ENCODE measurements at places on chromosomes 12 and 14. TPM values are rescaled to one million over a fixed set of nuclear protein-coding genes. Genes with fewer than 3 reads are reported as not detected.

GRCh38 chr12:132761921-132762583 lies 420 bp upstream of the ANKLE2 start:
- H3K36me3 ChIP-seq = peaks cover 13% of the 10 kb centered on the region
- peak overlapping the region; percentile 57 for H3K27ac ChIP-seq
- peak; percentile 74 for DNase-seq

DNA sequence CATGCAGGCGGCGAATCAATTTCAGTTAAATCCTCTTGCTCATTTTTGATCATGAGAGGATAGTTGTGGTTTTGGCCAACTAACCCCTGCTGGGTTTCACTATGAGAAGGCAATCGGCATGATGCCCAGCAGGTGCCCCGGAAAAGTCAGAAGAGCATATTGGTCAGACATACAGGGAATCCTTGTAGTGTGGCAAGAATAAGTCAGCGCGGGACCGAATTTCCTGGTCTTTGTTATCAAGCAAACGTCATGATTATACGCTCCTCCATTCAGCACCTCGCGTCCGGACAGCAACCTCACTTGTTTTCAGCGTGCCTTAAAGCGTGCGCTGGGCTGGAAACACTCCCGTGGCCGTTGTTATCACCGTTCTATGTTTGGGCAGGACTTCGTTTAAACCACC lies 1.8 kb downstream of the TBC1D30 start:
- DNase-seq = peak; percentile 79
- peaks cover 14% of the 10 kb centered on the region for H3K4me1 ChIP-seq
- H3K36me3 ChIP-seq = peaks cover 8% of the 10 kb centered on the region
- no peak overlapping the region for H3K27ac ChIP-seq
- H3K27me3 ChIP-seq = peaks cover 77% of the 10 kb centered on the region

DNA sequence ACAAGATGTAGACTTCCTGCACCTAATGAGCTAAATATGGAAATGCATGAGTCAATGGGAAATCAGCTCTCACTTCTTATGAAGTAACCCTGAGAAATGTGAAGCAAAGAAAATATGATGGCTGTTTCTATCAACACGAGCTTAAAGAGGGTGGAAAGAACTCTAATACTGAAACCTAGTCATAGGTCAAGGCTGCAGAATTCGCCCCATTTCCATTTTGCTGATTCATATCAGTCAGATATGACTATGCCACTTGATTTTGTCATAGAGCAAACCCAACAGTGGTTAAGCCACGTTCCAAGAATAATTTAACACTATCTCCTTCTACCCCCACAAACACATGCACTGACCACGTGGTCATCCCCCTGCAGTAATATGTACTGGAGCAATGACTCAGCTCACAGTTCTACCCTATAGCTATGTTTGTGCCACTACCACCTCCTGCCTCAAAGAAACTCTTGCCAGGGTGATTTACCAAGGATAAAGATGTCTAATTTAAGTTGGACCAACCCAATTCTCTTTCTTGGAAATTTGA lies 157.5 kb downstream of the TMTC3 start:
- no peak overlapping the region for H3K4me3 ChIP-seq
- no peaks in the 10 kb centered on the region for H3K36me3 ChIP-seq
- H3K27me3 ChIP-seq = no peaks in the 10 kb centered on the region
- H3K27ac ChIP-seq = no peak overlapping the region
- DNase-seq = no peak

Gene SAMD4A
- total RNA-seq = 5.2 TPM

GRCh38 chr12:131028587-131029338 lies 75.1 kb downstream of the ADGRD1 start:
- no peaks in the 10 kb centered on the region for H3K4me1 ChIP-seq
- no peaks in the 10 kb centered on the region for H3K27me3 ChIP-seq
- H3K4me3 ChIP-seq = no peak overlapping the region
- no peak overlapping the region for H3K27ac ChIP-seq
- H3K36me3 ChIP-seq = no peaks in the 10 kb centered on the region

Gene NRXN3
- 2.9 TPM for total RNA-seq

GRCh38 chr12:46402451-46402850 lies 29.9 kb upstream of the SLC38A2 start:
- H3K27me3 ChIP-seq = peaks cover 12% of the 10 kb centered on the region
- peaks cover 41% of the 10 kb centered on the region for H3K4me1 ChIP-seq
- no peak overlapping the region for H3K27ac ChIP-seq
- no peak for DNase-seq
- H3K4me3 ChIP-seq = no peak overlapping the region

- no peaks in the 10 kb centered on the region for H3K36me3 ChIP-seq
- no peaks in the 10 kb centered on the region for H3K4me1 ChIP-seq
- no peak overlapping the region for H3K4me3 ChIP-seq
- no peaks in the 10 kb centered on the region for H3K27me3 ChIP-seq
- H3K27ac ChIP-seq = no peak overlapping the region
- no peak for DNase-seq
Observed at GRCh38 chr12:89469361-89469760, 55.2 kb downstream of the GALNT4 start.

Gene DYNLL1
- 470 TPM for total RNA-seq

GRCh38 chr12:110741341-110742095 lies 1.2 kb downstream of the PPP1CC start:
- no peaks in the 10 kb centered on the region for H3K27me3 ChIP-seq
- no peak for DNase-seq
- peak overlapping the region; percentile 99 for H3K4me3 ChIP-seq

DNA sequence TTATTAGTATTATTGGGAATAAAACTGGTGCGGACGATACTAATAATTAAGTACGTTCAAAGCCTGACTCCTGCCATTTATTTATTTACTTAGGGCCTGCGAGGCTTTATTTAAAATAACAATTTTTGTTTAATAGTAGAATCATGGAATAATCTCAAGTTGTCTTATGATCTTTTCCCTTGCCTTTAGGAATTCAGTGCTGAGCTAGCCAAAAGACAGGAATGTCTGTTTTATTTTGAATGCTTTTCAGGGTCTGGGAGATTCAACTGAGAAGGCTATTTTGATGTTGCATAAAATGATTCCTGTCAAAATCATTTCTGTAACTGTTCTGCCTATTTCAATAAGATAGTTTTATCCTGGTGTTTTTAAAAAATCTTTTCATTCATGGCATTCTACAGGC lies 489.8 kb downstream of the EGLN3 start:
- H3K27ac ChIP-seq = no peak overlapping the region
- peaks cover 25% of the 10 kb centered on the region for H3K4me1 ChIP-seq
- no peak for DNase-seq

DNA sequence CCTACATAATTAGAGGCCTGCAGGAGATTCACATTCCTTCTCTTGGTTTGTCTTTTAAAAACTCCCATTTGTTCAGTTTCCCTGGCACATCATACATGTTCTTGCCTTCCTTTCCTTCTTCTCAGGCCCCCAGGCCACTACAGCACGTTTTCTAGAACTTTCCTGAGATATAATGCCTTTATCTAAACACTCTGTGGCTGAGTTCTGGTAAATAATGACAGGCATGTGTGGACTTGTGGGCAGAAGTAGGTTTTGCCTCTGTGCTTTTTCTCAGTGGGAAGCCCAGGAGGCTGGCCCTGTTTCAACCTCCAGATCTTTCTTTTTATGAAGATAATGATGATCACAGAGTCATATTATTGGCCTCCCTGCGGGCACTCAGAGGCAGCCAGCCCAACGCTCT lies 117.2 kb downstream of the TMX1 start:
- no peaks in the 10 kb centered on the region for H3K36me3 ChIP-seq
- H3K27ac ChIP-seq = no peak overlapping the region
- DNase-seq = no peak
- H3K27me3 ChIP-seq = no peaks in the 10 kb centered on the region
- 0 out of 2 replicates have a peak, but pooled peaks cover 3% of the 10 kb centered on the region for H3K4me1 ChIP-seq

DNA sequence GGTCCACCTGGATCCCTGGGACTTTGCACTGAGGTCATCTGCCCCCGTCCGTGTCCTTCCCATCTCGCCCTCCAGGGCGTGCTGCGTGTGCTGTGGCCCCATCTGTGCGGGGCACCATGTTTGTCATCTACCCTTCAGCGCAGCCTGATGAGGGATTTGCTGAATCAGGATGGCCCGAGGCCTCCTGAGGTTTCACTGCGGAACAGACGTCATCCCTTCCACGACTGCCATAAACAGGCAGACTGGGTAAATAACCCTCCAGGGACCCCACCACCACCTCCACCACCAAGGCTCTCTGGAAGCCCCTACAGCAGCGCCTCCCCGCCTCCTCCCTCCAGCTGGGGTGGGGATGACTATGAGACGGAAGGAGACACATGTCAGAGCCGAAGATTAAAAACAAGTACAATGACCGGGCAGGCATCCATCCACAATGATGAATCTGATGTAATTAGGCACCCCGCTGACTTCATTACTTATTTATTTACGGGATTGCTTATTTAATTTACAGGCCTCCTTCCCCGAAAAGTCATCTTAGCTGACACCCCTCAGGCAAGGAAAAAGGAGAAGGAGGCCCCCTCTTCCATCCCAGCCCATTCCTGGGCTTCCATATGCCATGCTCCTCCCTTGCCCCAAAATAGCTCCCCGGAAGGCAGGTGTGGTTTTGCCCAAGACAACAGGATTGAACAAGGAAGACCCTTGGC lies 39.4 kb downstream of the NCOR2 start:
- DNase-seq = no peak
- H3K27ac ChIP-seq = peak overlapping the region; percentile 63
- peaks cover 19% of the 10 kb centered on the region for H3K36me3 ChIP-seq
- H3K4me3 ChIP-seq = no peak overlapping the region
- H3K27me3 ChIP-seq = no peaks in the 10 kb centered on the region

Gene SLC4A8
- 16.9 TPM for total RNA-seq

DNA sequence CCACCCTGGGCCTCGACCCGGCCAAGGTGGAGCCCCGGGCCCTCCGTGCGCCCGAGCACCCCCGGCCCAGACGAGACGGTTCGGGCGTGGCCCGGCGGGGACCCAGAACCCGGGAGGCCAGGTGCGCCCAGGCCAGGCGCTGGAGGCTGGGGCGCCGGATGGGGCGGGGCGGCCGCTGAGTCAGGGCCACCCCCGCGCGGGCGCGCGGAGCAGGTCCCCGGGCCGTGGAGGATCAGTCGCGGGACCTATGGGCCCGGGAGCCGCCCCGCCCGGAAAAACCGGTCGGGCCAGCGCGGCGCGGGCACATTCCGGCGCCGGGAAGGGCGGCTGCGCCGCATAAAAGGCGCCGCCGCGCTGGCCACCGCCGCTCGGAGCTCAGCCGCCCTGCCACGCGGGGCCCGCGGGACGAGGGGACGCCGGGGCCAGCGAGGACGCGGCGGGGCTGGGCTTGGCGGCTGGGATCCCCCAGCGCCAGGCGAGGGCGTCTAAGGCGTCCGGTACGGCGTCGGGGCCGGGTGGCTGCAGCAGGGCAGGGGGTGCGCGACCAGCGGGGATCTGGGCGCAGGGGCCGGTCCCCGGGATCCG lies 21.5 kb upstream of the KIF26A start:
- H3K4me1 ChIP-seq = no peaks in the 10 kb centered on the region
- no peak overlapping the region for H3K27ac ChIP-seq
- no peaks in the 10 kb centered on the region for H3K36me3 ChIP-seq
- H3K27me3 ChIP-seq = peaks cover 26% of the 10 kb centered on the region
- DNase-seq = peak; percentile 34

GRCh38 chr14:64806862-64807495 lies 72.7 kb downstream of the SPTB start:
- H3K27me3 ChIP-seq = no peaks in the 10 kb centered on the region
- peaks cover 3% of the 10 kb centered on the region for H3K4me1 ChIP-seq
- no peak overlapping the region for H3K4me3 ChIP-seq
- H3K36me3 ChIP-seq = no peaks in the 10 kb centered on the region

GRCh38 chr12:43957732-43958372 lies 122.0 kb downstream of the TMEM117 start:
- H3K27ac ChIP-seq = no peak overlapping the region
- no peak overlapping the region for H3K4me3 ChIP-seq
- peaks cover 11% of the 10 kb centered on the region for H3K4me1 ChIP-seq
- H3K36me3 ChIP-seq = peaks cover 9% of the 10 kb centered on the region
- no peaks in the 10 kb centered on the region for H3K27me3 ChIP-seq

DNA sequence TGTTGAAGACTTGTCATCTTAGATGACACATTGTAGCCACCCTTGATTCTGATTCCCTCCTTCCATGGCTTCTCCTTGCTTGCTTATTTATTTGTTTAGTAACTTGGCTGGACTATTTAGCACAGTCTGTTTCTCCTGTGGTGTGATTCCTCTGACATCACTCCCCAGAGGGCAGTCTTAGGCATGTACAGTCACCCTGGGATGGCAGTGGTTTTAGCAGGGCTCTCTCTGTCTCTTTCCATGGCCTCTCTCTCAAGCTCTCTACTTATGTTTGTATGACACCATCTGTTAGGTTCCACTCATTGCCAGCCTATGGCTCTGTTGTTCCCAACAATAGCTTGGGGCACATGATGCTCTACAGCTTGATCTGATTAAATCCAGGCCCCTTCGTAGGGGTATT lies 158.3 kb downstream of the ADGRD1 start:
- H3K4me3 ChIP-seq = no peak overlapping the region
- peaks cover 4% of the 10 kb centered on the region for H3K27me3 ChIP-seq
- H3K27ac ChIP-seq = no peak overlapping the region
- H3K4me1 ChIP-seq = peaks cover 13% of the 10 kb centered on the region
- DNase-seq = no peak
